Stimulated activated CD4-positive, alpha-beta T cell treated with anti-CD3 and anti-CD28 coated beads, Interleukin-15, amount 100 ng/mL, for 48 hours (primary cell): ENCODE measurements at places on chromosomes 2 and 18.

- no peak for DNase-seq
Observed at GRCh38 chr18:10032331-10033015, 118.7 kb downstream of the VAPA start.

- no peak for DNase-seq
Observed at GRCh38 chr2:233003658-233004555, 9.1 kb downstream of the NGEF start.

DNA sequence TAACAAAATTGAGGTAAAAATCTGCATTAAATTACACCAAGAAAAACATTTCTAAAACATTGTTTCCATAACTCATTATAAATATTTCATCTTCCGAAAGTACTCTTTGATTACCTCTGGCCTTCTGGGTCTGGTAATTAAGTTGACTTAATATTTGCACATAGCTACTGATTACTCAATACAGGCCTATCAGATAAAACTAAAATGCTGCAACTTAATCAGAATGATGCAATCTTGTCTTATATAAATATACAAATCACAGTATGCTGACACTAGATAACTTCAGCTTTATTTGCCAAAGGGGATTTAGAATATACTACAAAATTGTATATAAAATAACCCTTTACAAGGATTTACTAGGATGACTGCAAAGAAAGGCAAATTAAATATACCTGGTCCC lies 49.3 kb downstream of the SLC35F5 start:
- no peak for DNase-seq

DNA sequence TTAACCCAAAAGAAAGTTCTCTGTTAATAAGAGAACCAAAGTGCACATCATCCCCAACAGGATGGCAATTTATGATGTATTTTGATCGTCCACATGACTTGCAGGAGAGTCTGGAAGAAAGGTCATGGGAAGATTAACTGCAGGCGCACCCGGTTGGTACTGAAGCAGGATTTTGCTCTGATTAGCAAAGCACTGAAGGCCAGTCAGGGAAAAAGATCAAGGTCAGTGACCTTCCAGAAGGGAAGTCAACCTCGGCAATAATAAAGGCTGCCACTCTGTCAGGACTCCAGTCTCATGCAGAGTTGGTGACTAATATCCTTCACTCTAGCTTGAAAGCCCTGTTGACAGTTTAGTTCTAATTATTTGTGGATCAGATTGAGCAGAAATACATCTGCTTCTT lies 432.7 kb upstream of the RAB12 start:
- DNase-seq = no peak

GRCh38 chr2:195413422-195413821 lies 243.6 kb upstream of the SLC39A10 start:
- no peak for DNase-seq

- DNase-seq = no peak
Observed at GRCh38 chr18:79300413-79300812, 95.3 kb upstream of the NFATC1 start.

DNA sequence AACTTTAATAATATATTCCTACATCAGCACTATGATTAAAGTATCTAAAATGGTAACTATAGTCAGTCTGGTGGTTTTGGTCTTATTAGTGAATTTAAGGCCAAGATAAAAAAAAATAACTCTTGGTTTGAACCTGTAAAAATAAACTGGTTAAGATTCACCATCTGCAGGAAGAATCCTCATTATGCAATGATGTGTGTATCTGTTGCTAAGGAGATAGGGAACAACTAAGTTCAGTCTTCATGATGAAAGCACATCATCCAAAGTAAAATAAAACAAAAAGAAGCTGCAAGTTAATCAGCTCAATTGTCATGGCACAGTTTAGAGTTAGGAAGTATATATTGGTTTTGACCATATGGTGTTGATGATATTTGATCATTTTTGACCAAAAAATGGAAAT lies 466.0 kb downstream of the NYAP2 start:
- no peak for DNase-seq

GRCh38 chr2:158484892-158485556 lies 28.3 kb downstream of the PKP4 start:
- DNase-seq = no peak

GRCh38 chr2:55923091-55923981 lies at the start of gene EFEMP1:
Gene EFEMP1 (minus strand): TSS chr2:55923782. CDS start chr2:55922440, 1,342 bp downstream.
- no peak for DNase-seq

- DNase-seq = no peak
Observed at GRCh38 chr2:206962966-206963365, 23.6 kb downstream of the CPO start.

DNA sequence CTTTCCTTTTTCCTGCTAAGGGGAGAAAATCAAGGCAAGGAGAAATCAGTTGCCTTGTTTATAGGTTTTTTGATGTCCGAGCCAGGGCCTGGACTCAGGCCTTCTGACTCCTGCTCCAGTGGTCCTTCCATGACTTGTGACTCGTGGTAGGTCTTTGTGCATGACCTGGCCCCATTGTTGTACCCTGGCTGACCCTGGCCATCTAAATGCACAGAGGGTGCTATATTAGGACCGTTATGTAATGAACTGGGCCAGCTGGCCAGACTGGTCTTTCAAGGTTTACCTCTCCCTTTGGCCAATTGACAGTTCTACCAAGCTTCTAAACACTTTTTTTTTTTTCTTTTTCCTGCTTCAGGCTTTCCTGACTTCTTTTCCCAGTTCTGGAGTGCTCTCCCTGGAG lies 81.1 kb downstream of the SETBP1 start:
- DNase-seq = no peak

DNA sequence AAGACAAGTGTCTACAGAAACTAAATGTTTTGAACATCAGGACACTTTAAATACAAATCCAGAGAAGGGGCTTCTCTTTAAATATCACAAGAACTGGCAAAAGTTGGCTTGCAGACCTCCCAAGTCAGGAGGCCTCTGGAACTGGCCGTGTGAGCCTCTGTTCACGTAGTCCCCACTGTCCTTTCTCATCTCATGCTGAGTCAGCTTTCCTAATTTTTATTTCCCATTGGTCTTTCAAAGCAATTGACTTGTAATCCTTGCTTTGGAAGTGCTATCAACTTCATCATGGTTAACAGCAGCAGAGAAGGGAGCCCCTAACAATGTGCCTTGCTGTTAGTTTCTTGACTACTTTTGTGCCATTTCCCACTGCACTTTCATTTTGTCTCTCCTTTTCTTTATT lies 303.3 kb downstream of the DPP10 start:
- no peak for DNase-seq

DNA sequence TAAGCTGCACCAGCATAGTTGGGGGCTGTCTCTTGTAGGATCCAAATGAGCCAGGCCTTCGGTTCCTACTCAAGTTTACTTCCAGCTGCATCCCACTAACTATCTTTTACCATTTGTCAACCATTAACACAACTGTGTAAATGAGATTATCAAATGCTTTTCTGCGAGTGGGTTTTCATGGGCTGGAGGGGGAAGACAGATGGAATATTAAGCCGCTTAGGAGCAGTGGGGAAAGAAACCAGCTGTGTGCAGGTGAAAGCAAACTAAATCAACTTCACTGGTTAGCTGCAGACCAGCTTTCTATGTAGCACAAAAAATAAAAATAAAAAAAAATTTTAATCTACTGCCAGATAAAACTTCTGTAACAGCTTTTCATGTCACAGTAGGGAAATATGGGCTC lies 307.3 kb upstream of the FBXO11 start:
- no peak for DNase-seq

DNA sequence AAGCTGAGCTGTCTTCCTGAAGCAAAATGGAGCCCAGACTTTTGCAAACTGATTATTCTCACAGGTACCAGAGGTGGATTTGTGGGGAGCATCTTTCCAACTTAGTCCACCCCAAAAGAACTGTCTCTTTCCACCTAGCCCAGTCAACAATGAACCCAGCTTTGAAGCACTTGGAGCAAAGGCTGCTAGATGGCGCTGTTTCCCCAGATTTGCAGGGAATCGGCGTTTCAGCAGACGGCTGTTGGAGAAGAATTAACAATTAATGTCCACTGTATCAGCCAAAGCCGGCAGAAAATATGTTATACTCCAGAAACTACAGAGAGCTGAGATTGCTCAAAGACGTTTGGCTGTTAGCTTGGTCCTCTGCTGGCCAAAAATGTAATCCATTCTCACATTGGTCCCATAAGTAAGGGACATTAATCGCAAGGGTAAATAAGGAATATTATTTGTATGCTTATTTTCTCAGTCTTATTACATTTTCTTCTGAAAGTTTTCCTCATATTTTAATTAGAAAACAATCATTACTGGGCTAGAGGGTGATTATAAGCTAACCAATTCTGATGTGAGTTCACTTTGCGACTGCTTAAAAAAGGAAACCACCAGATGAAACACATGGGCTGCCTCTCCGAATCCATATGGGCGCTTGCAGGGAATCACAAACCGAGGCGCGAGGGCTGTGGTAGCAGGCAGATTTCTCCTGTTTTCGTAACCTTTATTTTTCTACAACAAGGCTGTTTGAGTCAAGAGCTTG lies 423.8 kb upstream of the MEX3C start:
- peak; percentile 19 for DNase-seq

DNA sequence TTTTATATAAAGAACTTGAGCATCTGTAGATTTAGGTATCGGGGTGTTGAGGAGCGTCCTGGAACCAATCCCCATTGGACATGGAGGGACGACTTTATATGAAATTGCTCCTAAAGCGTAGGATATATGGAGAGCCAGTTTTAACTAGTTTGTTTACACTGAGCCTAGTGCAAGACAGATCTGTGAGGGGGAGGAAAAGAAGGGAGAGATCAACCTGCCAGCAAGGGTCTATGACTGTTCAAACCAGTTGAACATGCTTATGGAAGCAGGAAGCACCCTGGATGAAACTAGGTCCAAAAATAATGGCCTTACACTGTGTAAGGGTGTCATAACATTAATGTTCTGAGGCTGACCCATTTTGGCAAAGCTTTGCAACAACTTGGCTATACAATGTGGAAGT lies 34.0 kb upstream of the SLC40A1 start:
- DNase-seq = no peak

DNA sequence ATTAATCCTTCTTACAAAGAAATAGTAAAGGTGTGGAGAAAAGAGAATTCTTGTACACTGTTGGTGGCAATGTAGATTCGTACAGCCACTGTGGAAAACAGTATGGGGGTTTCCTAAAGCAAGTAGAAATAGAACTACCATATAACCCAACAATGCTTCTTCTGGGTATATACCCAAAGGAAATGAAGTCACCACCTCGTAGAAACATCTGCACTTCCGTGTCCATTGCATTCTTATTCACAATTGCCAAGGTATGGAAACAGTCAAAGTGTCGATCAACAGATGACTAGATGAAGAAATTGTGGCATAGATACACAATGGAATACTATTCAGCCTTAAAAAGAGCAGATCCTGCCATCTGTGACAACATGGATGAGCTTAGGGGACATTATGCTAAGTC lies 93.4 kb upstream of the TGIF1 start:
- no peak for DNase-seq

GRCh38 chr2:74857725-74858124 lies 23.8 kb downstream of the HK2 start:
- no peak for DNase-seq

- no peak for DNase-seq
Observed at GRCh38 chr18:22900558-22901238, 32.4 kb upstream of the RBBP8 start.

GRCh38 chr18:75548353-75548905 lies 120.9 kb upstream of the SMIM21 start:
- DNase-seq = no peak

GRCh38 chr2:30505500-30506180 lies 58.6 kb downstream of the LCLAT1 start:
- no peak for DNase-seq

- DNase-seq = no peak
Observed at GRCh38 chr18:48815581-48816324, 135.0 kb downstream of the SMAD7 start.

DNA sequence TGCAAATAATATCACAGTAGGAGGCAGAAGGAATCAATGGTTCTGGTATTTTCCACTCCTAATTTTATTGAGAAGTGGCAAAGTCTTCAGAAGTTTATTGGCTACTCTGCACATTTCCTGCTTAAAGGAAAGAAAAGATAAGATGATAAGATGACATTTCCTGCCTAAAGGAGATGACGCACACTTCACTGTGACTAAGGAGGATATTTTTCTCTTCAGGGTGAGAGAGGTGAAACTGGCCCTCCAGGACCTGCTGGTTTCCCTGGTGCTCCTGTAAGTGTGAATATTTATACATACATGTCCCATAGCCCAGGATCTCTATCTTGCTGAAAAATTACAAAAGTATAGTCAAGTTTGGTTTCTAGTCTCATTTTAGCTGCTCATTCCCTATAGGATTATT lies 27.9 kb downstream of the COL3A1 start:
- DNase-seq = no peak

DNA sequence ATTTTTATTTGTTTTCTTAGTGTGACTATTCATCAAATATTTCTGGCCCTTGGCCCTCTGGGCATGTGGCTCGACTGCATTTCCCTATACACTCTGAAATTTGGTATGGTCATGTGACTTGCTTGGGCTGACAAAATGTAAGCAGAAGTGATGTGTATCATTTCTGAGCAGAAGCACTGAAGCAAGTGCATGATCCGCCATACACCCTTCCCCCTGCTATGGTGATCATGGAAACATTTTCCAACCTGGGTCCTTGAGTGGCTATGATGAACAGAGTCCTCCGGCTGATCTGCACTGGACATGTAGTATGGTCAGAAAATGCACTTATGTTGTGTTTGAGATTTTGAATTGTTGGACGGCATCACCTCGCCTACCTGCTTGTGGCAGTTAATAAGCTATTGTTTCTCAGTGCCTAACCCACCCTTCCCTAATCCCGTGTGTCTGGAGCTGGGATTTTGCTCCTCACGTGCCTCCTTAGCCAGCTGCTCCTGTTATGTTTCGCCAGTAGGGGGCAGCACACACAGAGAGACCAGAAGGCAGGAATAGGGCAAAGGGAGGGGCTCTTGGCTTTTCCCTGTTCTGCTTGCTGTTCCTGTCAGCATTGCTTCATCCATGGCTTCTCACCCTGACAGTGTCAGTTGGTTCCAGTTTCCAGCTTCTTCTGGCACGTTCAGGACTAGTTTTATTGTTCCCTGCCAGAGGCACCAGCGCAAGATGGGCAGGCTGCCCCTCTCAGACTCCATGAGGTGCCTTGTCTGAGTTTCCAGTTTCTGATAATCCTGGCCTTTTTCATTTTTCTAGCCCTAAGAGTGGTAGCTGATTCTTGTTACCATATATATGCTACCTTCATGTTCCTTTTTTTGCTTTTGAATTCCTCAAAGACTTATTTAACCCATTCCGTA lies 207.4 kb downstream of the ARL6IP6 start:
- peak; percentile 43 for DNase-seq

- no peak for DNase-seq
Observed at GRCh38 chr2:117771969-117772630, 42.4 kb upstream of the DDX18 start.

DNA sequence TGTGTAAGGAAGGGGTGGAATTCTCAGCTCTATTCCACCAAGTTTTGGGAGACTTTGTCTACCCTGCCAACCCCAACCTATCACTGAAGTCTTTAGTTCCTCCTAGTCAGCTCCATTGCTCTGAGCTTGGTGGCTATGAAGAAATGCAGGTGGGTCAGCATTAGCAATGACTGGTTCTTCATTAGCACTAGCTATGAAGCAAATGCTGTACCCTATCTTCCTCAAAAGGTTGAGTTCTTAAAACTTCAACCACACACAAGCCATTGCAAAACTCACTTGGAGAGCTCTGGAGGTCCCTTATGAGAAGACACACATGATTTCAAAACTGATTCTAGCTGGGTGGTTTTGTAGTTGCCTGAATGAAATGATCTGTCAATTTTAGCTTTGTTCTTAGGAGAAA lies 193.8 kb downstream of the IKZF2 start:
- no peak for DNase-seq
